Transverse colon (tissue), 4 donors: ENCODE measurements at places on chromosomes 4 and X.

DNA sequence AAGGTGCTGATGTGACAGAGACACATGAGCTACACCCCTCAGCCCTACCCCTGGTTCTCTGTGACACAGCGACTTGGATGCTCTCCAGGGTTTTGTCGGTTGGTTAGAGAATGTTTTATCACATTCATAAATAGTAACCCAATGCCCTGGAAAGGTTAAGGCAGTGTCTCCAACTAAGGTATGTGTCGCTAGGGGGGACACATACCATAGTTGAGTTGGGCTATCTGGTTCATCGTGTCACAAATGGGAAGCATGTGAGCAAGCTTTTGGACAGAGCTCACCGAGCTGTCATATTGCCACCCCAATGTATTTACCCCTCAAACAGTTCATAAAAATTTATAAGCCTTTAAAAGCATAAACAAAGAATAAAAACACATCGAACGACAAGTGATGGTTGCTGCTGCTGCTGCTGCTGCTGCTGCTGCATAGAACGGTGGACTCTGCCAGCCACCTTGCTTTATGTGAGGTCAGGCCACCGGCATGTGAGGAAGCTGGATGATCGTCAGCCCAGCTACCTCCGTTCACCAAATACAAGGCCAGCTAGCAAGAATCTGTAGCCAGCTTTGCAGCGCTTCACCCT, 55.9 kb downstream of the STOX2 start:
- peak; percentile 25 for DNase-seq

- DNase-seq = peak; percentile 5
These were observed 23.6 kb downstream of the NOP14 start for GRCh38 chr4:2939383-2940243.

- peak; percentile 35 for DNase-seq
These were observed 130.4 kb upstream of the RADX start for GRCh38 chrX:106481341-106481740.

DNA sequence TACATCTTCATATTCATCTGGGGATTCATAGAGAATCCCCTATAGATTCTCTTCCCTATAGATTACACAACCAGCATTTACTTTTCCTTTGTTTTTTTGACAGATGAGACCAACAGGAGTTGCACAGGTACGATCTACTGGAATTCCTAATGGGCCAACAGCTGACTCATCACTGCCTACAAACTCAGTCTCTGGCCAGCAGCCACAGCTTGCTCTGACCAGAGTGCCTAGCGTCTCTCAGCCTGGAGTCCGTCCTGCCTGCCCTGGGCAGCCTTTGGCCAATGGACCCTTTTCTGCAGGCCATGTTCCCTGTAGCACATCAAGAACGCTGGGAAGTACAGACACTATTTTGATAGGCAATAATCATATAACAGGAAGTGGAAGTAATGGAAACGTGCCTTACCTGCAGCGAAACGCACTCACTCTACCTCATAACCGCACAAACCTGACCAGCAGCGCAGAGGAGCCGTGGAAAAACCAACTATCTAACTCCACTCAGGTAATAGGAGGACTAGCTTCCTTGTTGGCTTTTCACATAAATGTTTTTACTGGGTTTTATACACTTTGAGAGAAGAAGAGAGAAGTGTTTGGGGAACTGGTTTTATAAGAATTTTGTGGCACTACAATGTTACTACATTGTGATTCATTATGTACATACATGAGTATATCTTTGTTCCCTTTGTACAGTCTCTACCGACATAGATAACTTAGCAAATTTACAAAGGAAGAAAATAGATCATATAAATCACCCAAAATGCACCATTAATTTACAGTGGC, 137.2 kb downstream of the DIPK2B start:
- no peak for DNase-seq

DNA sequence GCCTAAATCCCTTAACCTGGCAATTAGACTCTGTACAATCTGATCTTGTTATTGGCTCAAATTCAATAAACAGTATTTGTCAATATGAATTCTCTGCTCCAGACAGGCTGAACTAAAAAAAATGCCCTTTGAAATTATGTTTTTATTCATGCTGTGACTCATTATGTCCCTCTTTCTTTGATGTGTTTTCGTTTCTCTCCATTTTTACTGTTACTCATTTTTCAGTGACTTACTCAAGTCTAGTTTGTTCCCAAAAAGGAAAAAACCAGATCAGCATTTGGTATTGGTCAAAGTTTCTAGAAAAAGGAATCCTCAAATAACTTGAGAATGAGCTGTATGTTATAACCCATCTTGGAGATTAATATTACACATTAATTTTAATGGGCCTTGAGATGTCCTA, 40.4 kb downstream of the UNC5C start:
- DNase-seq = no peak

DNA sequence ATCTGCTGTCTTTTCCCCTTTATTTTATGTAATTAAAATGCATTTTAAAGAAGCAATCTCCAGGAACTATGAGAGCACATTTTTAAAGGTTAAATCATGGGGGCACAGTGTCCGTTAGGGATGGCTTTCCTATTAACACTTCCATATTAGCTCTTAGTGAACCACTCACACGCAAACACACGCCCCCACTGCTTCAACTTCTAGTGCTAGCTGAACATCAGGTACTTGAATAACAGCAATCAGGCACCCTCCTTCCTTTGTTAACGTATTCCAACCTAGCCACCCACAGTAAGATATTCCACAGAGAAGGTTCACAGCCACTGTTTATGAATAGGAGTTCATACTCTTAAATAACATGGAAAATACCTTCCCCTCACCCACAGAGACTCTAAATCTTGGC, 9.3 kb downstream of the TMEM255A start:
- no peak for DNase-seq

GRCh38 chrX:123648028-123648810, 84.6 kb downstream of the THOC2 start:
- DNase-seq = peak; percentile 42

- DNase-seq = no peak
These were observed 36.5 kb downstream of the FBXW7 start for GRCh38 chr4:152499344-152499743.

DNA sequence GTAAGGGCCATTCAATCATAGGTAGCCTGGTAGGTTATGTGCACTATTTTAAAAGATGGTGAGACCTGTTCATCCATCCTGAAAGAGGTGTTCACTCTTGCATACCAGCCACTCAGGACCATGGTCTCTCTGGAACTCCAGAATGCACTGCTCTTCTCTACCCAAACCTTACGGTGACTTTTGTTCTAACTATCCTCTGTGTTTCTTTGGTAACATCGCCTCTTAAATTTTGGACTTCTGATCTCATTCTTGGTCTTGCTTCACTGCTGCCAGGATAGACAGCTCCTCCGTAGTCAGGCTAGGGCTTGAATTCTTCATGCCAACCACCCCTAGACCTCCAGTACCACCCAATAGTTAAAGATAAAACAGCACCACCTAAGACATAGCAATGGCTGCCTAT, 346.3 kb upstream of the GALNT7 start:
- no peak for DNase-seq

GRCh38 chr4:184471881-184472613, 2.3 kb downstream of the IRF2 start:
- peak; percentile 43 for DNase-seq

DNA sequence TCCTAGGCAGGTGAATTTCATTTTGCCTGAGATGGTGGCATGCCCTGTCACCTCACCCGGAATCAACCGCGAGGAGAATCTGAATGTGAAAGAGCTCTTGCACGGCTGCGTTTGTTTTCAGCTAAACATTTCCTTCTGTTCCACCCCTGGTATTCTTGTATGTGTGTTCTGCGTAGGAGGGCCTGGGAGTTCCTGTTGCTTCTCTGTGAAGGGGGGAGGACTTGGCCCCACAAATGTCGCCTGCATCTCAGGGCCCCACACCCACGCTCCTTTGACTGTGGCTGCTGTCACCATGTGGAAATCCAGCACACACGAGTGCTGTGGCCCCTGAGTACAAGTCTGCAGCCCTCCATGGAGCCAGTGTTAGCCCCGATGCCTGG, 45.8 kb upstream of the CLCN4 start:
- DNase-seq = no peak

- DNase-seq = no peak
These were observed 148.7 kb upstream of the CTSO start for GRCh38 chr4:156102411-156102810.

- no peak for DNase-seq
These were observed 868 bp downstream of the DACH2 start for GRCh38 chrX:86149119-86149518.

GRCh38 chr4:7638489-7638888, 203.8 kb upstream of the PSAPL1 start:
- DNase-seq = no peak

DNA sequence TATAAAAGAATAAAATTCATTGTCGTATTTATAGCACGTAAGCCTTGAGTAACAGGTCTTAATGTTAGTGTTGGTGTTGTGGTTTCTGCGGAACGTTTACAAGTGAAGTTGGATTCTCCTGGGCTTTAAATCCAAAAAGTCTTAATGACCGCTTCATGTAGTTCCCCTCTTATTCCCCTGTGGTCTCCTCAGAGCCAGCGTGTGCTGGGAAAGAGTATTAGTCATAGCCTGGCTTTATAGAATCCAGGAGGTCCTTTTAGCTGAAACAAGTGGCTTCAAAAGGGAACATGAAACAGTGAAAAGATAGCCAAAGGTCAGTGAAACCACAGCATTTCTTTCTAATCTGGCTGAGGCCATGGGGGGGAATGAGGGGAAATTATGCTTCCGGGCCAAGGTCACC, 79.1 kb downstream of the CLCN4 start:
- no peak for DNase-seq

- no peak for DNase-seq
These were observed 8.6 kb upstream of the VCX2 start for GRCh38 chrX:8179656-8180055.

DNA sequence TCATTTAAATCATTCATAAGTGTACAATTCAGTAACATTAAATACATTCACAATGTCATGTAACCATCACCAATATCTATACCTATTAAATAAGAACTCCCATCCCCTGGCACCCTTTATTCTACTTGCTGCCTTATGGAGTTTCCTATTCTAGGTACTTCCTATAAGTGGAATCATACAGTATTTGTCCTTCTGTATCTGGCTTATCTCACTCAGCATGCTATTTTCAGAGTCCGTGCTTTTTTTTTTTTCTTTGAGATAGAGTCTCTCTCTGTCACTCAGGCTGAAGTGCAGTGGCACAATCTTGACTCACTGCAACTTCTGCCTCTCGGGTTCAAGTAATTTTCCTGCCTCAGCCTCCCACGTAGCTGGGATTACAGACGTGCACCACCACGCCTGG, 67.9 kb upstream of the STOX2 start:
- no peak for DNase-seq

DNA sequence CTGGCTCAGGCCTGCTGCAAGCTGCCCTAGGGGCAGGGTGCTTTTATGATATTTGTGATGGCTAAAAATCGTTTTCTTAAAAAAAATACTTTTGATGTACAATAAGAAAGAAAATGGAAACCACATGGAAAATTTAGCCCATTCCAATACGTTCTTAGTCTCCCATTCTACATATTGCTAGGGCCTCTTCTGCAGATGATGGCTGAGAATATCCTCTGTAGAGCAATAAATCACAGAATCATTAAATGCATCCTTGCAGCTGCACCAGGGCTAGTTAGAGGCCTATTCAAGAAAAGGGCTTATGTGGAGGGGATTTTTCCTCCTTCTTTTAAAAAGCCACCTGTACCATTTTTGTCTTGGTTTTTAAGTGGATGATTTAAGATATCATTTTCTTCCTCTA, 97.6 kb upstream of the C1GALT1C1 start:
- no peak for DNase-seq

DNA sequence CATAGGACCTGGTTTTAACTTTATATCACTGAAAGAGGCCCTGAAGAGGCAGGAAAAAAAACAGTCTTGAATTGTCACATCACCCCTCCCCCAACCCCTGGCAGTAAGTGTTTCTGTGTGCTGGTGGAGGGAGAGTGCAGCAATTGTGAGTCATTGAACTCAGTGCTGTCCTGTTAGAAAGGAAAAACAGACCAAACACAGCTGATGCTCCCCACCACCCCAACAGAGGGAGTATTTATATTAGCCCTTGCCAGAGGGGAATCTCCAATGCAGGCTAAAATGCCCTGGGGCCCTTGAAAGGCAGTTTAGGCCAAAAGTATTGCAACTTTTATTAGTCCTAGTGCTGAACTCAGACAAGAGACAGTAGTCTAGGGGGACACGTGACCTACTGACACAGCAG, 197.8 kb upstream of the AGTR2 start:
- no peak for DNase-seq

DNA sequence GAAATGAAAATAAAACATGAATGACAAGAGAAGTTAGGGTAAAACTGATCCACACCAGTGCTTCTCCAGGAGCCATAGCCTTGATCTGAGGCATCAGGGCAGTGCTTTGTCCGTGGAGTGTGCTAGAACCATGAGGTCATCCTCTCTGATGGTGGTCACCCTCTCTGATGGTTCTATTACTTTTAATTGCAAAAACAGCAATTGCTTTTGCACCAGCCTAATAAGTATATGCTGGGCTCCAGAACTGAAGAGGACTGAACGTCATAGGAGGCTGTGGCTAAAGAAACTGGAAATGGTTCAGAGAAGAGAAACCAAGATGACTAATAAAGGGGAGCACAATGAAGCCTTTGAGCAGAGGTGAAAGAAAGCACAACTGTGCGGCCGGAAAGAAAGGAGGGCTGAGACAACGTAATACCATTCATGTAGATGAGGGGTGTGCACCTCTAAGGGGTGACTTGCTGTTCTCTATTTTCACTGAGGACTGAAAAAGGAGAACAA, 17.0 kb upstream of the TMEM154 start:
- peak; percentile 50 for DNase-seq

GRCh38 chrX:131394384-131394783, 105.3 kb upstream of the IGSF1 start:
- DNase-seq = no peak

DNA sequence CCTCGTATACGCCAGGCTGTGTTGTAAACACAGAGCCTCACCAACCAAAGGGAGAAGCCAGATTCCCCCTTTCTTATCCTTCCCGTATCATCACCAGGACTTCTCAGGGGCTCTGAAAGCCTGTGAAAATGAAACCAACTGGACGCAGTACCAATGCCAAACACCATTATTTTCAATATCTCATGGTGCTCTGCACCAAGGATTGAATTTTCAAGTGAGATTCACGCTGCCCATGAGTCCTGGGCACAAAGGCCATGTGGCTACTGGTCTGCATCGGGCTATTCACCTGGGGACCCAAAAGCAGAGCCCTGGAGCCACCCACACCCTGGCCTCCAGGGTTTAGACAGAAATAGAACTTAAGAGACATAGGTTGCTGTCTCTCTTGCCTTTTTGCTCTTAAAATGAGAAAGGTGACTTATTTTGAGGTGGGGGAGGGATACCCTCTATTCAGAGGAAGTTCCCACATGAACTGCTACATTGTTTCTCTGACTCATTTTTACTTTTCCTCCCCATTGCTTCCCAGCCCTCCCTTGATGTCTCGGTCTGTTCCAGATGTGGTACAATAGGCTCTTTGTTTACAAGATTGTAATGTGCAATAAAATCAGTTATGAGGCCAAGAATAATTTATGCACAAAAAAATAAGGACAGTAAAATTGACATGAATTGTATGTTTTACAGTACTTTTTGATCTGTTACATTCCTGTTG, 55.4 kb downstream of the MAML3 start:
- DNase-seq = no peak

GRCh38 chr4:52202931-52203330, 151.8 kb downstream of the SPATA18 start:
- no peak for DNase-seq

GRCh38 chrX:120671963-120672362, 42.1 kb upstream of the C1GALT1C1 start:
- DNase-seq = no peak
